NCI-H187 treated with DMSO at 0.1 percent for 48 hours (cell line): ENCODE measurements at places on chromosomes 7 and 10.

DNA sequence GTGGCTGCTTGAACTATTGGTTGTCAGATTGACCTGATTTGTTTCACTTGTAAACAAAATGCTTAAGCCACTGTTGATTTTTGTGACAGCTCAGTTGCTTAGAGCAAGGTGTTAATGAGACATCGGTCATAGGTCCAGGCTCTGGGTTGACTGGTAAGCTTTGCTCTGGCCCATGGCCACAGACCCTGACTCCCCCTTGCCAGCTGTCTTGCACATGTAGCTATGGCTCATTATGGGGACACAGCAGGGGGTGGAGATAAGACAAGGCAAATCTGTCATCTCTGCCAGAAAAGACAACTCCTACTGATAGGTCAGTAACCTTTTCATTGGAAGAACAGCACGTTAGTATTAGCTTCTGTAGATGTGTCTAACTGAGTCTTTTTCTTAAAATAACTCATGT lies 95.3 kb downstream of the KAT6B start:
- no peak for DNase-seq

DNA sequence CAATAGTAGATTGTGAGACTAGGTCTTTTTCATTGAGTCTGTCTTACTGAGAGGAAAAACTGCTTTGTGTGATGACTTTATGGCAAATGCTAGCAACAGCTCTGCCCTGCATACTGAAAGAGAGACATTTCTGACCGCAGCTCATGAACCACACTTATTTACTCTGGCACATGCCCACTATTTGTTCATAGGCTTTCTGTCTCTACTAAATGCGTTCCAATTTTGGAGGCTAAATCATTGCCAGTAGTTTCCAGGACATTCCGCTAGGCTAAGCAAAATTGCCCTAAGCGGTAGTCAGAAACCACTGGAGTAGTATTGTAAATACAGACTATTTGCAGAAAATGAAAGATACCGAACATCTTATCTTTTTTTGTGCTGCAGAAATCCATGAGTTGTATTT lies 55.6 kb upstream of the DLX6 start:
- DNase-seq = no peak

DNA sequence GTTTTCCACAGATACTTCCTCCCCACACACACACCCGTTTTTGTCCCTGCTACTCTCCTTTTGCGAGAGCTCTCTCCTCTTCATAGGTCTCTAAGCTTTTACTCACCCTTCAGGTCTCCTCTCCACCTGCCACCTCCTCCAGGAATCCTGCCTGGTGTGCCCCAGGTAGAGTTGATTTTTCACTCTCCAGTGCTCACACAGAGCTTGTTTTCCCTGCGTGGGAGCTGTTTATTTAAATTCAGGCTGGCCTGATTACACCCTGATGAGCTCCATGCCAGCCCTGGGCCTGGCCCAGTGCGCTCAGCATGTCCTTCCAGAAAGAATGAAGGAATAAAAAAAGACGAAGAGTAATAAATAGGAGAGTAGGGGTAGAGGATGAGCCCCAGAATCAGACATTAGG lies 7.5 kb upstream of the CLDN4 start:
- no peak for DNase-seq

DNA sequence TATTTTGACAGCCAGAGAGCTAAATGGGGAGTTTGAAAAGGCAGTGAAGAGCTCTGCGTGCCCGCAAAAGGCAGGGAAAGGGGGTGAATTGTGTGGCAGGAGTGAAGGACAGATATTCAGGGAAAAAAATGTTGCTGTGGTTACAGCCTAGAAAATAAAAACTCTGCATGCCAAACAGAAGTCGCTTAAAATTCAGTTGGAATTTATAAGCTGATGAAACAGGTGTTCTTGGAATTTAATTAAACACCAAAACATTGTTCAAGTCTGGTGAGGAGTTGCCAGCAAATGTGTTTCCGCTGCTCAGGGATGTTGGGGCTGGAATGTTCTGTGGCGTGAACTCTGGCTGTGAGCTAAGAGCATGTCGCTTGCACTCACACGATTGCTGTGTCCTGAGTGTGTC lies 169.3 kb downstream of the ADRA2A start:
- DNase-seq = no peak

DNA sequence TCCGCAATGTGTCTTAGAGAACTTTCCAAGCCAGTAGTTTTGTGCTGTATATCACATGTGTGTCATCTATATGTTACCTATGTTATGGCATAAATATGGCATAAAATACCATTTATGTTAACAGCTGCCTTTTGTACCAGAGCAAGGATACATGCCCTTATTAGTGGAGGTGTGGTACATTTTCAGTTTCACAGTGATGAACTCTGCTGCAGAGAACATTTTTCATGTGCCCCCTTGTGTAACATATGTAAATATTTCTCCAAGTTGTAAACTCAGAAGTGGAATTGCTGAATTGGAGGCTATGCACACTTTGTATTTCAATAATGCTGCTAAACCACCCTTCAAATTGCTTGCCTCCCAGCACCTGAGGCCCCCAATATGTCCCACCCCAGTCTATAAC lies 31.9 kb upstream of the CRHR2 start:
- DNase-seq = no peak

- peak; percentile 23 for DNase-seq
These were observed 14.7 kb upstream of the MICALL2 start for GRCh38 chr7:1473864-1474512.

DNA sequence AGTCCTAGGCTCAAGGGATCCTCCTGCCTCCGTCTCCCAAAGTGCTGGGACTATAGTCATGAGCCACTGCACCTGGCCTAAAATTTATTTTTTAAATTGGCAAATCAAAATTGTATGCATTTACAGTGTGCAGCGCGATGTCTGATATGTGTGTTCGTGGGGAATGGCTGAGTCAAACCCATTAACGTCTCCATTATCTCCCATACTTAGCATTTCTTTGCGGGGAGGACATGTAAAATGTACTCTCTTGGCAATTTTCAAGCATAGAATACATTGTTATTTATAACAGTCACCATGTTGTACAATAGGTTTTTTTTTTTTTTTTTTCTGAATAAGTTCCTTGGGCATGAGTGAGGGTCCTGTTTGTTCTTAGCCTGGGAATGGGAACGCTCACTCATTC lies 3.8 kb downstream of the TMEM184A start:
- no peak for DNase-seq

GRCh38 chr10:88466786-88467185 lies 116.3 kb downstream of the RNLS start:
- DNase-seq = no peak

GRCh38 chr7:66157060-66157459 lies 42.4 kb downstream of the CRCP start:
- no peak for DNase-seq

GRCh38 chr10:24920907-24921881 lies 31.2 kb downstream of the PRTFDC1 start:
- DNase-seq = no peak

GRCh38 chr7:32108651-32109050 lies 38.4 kb upstream of the PDE1C start:
- DNase-seq = no peak
